ENCODE measurements at places on chromosomes 12 and 14.
A peak's percentile ranks its signal among the peaks of the same experiment; 100 is the strongest.

GRCh38 chr12:122844366-122844971 lies 9.2 kb downstream of the HIP1R start:
- peaks cover 17% of the 10 kb centered on the region for H3K36me3 ChIP-seq
- no peaks in the 10 kb centered on the region for H3K4me1 ChIP-seq
- H3K27me3 ChIP-seq, result no peaks in the 10 kb centered on the region
- no peak overlapping the region for H3K27ac ChIP-seq
- H3K4me3 ChIP-seq, result no peak overlapping the region
- no peak for DNase-seq

- H3K27me3 ChIP-seq, result no peaks in the 10 kb centered on the region
- no peaks in the 10 kb centered on the region for H3K36me3 ChIP-seq
- H3K4me1 ChIP-seq, result no peaks in the 10 kb centered on the region
- DNase-seq, result no peak
- H3K4me3 ChIP-seq, result no peak overlapping the region
- no peak overlapping the region for H3K27ac ChIP-seq
Measured at GRCh38 chr14:48580692-48581091, 905.3 kb upstream of the MDGA2 start.

GRCh38 chr12:49296836-49297694 lies 2.1 kb downstream of the PRPH start:
- peaks cover 83% of the 10 kb centered on the region for H3K27me3 ChIP-seq
- H3K27ac ChIP-seq, result no peak overlapping the region
- H3K4me3 ChIP-seq, result no peak overlapping the region

DNA sequence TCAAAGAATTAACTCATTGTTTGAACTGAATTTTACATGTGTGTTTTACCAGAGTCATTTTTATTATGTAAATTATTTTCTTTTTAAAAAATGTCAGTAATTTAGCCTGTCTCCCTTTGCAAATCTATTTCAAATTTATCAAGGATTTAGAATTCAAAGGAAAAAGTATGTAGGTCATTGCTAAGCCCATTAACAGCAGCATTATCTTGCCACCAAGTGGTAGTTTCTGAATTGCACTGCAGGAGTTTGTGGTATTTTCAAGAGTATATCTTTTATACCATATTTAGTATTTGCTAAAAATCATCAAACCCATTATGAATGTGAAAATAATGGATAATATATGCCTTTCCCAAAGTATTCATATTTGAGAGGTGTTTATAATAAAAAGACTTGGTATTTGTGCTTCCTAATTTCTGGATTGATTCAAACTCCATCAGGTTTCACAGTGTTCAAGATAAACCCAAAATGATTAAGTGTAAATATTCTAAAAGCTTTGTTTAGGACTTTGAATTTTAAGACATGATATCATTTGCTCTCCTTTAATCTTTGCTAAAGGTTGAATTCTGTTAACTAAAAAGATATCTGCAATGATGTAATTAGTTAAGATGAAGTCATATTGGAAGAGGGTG lies 711.4 kb downstream of the FSCB start:
- no peak overlapping the region for H3K4me3 ChIP-seq
- no peak overlapping the region for H3K27ac ChIP-seq
- no peaks in the 10 kb centered on the region for H3K36me3 ChIP-seq
- H3K4me1 ChIP-seq, result no peaks in the 10 kb centered on the region
- no peaks in the 10 kb centered on the region for H3K27me3 ChIP-seq

GRCh38 chr12:13195785-13196129 lies 769 bp upstream of the EMP1 start:
- no peaks in the 10 kb centered on the region for H3K27me3 ChIP-seq
- H3K4me3 ChIP-seq, result no peak overlapping the region
- no peaks in the 10 kb centered on the region for H3K36me3 ChIP-seq

- peaks cover 15% of the 10 kb centered on the region for H3K4me1 ChIP-seq
- peak overlapping the region; percentile 6 for H3K27ac ChIP-seq
- peak overlapping the region; percentile 65 for H3K4me3 ChIP-seq
- no peak for DNase-seq
Measured at GRCh38 chr12:108729612-108730364, 1.5 kb downstream of the CORO1C start.

DNA sequence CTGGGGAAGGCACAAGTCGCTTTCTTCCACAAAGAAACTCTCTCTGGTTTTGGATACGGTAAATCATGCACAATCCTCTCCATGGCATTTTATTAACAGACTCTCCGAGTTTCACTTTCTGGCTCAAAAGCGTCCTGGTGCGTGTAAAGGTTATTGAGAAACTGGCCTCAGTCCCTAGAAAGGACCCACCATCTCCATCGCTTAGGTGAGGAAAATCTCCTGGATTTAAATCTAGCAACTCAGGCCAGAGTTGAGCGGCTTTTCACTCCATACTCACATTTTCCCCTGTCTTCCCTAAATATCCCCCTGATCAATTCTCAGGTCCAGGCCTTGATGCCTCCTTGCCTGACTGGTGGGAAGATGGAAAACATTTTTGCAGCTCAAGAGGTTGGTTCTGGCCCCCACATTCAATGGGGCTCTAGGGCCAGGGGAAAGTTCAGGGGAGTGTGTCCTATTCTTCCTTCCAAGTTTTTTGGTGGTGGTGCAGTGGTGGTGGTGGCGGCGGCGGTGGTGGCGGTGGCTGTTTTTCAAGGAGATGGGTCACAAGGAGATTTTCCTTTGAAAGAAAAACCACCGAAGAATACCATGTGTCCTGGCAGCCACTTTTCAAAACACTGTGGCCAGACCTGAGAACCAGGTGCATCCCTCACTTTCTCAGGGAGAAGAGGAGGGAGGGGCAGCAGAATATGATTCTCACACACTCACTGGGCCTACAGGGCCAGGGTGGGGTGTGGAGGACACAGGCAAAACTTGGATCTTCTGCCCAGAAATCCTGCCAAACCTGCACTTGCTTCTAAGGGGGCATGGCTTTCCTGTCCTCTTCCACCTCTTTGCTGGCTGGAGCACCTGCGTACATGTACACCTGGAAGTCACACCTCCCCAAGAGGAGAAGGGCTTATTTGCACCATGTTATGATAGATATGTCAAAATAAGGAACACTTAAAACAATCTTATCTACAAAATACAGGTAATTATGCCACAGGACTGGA lies 46.7 kb upstream of the PNMA1 start:
- H3K4me1 ChIP-seq, result peaks cover 71% of the 10 kb centered on the region
- no peak for DNase-seq
- no peaks in the 10 kb centered on the region for H3K27me3 ChIP-seq
- H3K4me3 ChIP-seq, result peak overlapping the region; percentile 76
- H3K36me3 ChIP-seq, result no peaks in the 10 kb centered on the region

- no peak overlapping the region for H3K4me3 ChIP-seq
- no peaks in the 10 kb centered on the region for H3K27me3 ChIP-seq
- no peaks in the 10 kb centered on the region for H3K4me1 ChIP-seq
- no peak overlapping the region for H3K27ac ChIP-seq
Measured at GRCh38 chr14:63155511-63156185, 48.6 kb upstream of the RHOJ start.

DNA sequence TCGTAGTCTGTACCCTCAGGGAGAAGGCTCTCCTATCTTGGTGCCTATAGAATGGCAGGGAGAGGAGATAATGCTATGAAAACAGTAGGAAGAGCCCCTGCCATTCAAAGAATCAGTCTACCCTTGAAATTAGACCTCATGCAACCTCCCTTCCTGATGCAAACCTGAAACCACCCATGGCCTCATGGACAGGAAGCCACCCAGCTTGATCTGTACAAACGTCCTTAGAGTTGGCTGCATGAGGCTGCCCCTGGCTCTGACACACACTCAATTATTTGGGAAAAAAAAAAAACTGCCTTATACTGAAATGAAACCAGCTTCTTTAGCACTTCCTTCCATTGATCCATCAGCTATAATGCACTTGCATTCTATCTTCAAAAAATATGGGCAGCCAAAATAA lies 116.6 kb upstream of the BCL2L14 start:
- H3K36me3 ChIP-seq, result no peaks in the 10 kb centered on the region
- DNase-seq, result no peak
- peaks cover 18% of the 10 kb centered on the region for H3K4me1 ChIP-seq
- H3K27ac ChIP-seq, result no peak overlapping the region
- H3K4me3 ChIP-seq, result no peak overlapping the region
- H3K27me3 ChIP-seq, result no peaks in the 10 kb centered on the region

GRCh38 chr12:124719231-124719630 lies 144.4 kb downstream of the SCARB1 start:
- no peaks in the 10 kb centered on the region for H3K27me3 ChIP-seq
- no peak for DNase-seq
- no peak overlapping the region for H3K4me3 ChIP-seq
- H3K36me3 ChIP-seq, result no peaks in the 10 kb centered on the region
- peaks cover 2% of the 10 kb centered on the region for H3K4me1 ChIP-seq
- H3K27ac ChIP-seq, result no peak overlapping the region

- DNase-seq, result no peak
- no peak overlapping the region for H3K27ac ChIP-seq
- H3K27me3 ChIP-seq, result no peaks in the 10 kb centered on the region
- peaks cover 2% of the 10 kb centered on the region for H3K4me1 ChIP-seq
- no peaks in the 10 kb centered on the region for H3K36me3 ChIP-seq
- H3K4me3 ChIP-seq, result no peak overlapping the region
Measured at GRCh38 chr12:89947437-89948270, 239.0 kb upstream of the ATP2B1 start.

- no peak overlapping the region for H3K4me3 ChIP-seq
- no peak for DNase-seq
- H3K27me3 ChIP-seq, result no peaks in the 10 kb centered on the region
- H3K4me1 ChIP-seq, result no peaks in the 10 kb centered on the region
Measured at GRCh38 chr12:1220127-1221092, 229.4 kb downstream of the ERC1 start.

DNA sequence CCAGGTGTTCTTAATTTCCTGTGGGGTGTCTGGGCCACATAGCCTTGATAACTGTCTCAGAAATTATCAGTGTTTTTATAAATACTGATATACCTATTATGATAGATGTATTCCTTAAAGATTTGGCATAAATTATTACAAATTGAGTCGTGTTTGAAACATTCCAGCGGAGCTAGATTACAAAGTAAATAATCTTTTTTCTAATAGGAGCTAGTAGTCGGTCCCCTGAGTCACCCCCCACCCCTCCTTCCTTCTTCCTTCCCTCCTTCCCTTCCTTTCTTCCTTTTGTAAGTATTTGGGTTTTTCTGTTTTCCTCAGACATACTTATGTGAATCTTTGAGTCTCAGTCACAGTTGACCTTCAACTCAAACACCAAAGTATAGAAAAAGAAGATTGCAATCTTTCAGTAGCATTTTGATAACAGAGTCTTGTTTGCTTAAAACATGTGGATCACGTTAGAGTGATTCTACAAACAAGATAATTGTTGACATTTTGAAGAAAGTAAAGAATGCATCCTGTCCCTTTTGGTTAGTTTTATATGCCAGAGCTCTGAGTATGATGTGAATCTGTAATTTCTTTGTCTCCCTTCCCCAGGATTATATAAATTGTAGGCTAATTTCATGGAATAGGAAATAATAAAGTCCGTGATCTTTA lies 264.0 kb downstream of the FUT8 start:
- no peaks in the 10 kb centered on the region for H3K4me1 ChIP-seq
- no peak overlapping the region for H3K4me3 ChIP-seq
- no peak for DNase-seq
- H3K27ac ChIP-seq, result no peak overlapping the region
- H3K27me3 ChIP-seq, result no peaks in the 10 kb centered on the region

DNA sequence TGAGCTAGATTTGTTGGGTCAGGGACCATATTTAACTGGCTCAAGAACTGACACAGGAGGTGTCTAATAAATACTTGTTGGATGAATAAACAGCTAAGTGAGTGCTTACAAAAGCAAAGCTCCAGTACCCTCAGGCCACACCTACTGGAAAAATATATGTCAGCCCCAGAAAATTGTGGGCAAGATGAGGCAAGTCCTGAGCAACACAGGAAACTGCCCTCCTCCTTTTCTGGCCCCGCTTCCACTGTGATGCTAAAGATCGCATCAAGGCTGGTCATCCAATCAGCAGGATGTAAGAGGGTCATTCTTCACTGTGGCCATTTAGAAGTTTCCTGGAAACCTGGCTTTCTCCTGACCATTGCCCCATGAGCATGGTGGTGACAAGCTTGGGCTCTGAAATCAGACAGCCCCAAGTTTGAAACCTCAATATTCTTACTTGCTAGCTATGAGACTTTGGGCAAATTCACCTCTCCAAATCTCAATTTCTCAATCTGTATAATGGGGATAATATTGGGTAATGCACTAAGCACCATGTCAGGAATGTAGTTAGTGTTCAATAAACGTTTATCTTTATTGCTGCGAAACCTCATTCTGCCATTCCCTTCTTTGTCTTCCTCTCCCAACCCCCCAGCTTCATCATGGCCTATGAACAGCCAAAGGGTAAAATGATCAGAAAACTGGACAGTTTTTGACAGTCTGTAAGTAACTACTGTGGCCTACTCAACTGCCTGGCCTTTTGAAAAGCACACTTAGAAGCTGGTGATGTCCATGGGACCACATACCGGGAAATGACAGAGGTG lies 139.3 kb upstream of the PZP start:
- H3K27ac ChIP-seq, result no peak overlapping the region
- no peaks in the 10 kb centered on the region for H3K27me3 ChIP-seq
- H3K36me3 ChIP-seq, result peaks cover 2% of the 10 kb centered on the region
- peaks cover 2% of the 10 kb centered on the region for H3K4me1 ChIP-seq

- H3K27ac ChIP-seq, result no peak overlapping the region
- no peaks in the 10 kb centered on the region for H3K4me1 ChIP-seq
- DNase-seq, result no peak
- H3K4me3 ChIP-seq, result no peak overlapping the region
- peaks cover 4% of the 10 kb centered on the region for H3K27me3 ChIP-seq
Measured at GRCh38 chr12:22262309-22262708, 72.2 kb downstream of the ST8SIA1 start.

GRCh38 chr12:60194678-60195077 lies 598.8 kb downstream of the SLC16A7 start:
- H3K27ac ChIP-seq, result no peak overlapping the region
- no peaks in the 10 kb centered on the region for H3K4me1 ChIP-seq
- no peak for DNase-seq
- no peaks in the 10 kb centered on the region for H3K27me3 ChIP-seq
- no peak overlapping the region for H3K4me3 ChIP-seq

GRCh38 chr12:51359851-51360250 lies 13.4 kb upstream of the CELA1 start:
- no peak overlapping the region for H3K4me3 ChIP-seq
- H3K36me3 ChIP-seq, result peaks cover 26% of the 10 kb centered on the region
- H3K4me1 ChIP-seq, result no peaks in the 10 kb centered on the region
- no peak overlapping the region for H3K27ac ChIP-seq
- H3K27me3 ChIP-seq, result no peaks in the 10 kb centered on the region

DNA sequence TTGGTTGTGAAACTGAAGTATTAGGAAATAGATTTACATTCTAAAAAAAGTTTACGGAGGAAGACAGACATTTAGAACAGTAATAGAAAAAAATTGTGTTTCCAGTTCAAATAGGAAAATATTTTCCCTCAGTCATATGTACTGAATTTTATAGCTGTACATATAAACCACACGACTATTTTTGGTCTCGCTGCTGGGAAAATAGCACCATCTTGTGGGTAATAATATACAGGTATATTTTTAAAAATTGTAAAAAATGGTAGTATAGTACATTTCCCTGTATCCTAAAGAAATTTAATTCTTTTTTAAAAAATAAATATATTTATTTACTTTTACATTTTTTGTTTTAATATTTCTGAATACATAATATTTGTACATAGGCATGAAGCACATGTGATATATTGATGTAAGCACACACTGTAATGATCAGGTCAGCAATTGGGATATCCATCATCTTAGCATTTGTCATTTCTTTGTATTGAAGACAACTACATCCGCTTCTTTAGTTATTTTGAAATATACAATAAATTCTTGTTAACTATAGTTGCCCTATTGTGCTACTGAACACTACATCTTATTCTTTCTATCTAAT lies 168.6 kb downstream of the ALX1 start:
- no peaks in the 10 kb centered on the region for H3K27me3 ChIP-seq
- no peaks in the 10 kb centered on the region for H3K4me1 ChIP-seq
- no peak overlapping the region for H3K4me3 ChIP-seq
- H3K36me3 ChIP-seq, result no peaks in the 10 kb centered on the region
